ENCODE measurements at places on chromosomes 7 and 10.

GRCh38 chr7:16881844-16882243 lies at the start of gene AGR3:
TSS of gene AGR3 (minus strand) at chr7:16881983. CDS start at chr7:16878618, 3,365 bp downstream.
- no peak for DNase-seq

- peak; percentile 84 for DNase-seq
Observed at GRCh38 chr7:108525327-108525984, 479 bp downstream of the PNPLA8 start.

DNA sequence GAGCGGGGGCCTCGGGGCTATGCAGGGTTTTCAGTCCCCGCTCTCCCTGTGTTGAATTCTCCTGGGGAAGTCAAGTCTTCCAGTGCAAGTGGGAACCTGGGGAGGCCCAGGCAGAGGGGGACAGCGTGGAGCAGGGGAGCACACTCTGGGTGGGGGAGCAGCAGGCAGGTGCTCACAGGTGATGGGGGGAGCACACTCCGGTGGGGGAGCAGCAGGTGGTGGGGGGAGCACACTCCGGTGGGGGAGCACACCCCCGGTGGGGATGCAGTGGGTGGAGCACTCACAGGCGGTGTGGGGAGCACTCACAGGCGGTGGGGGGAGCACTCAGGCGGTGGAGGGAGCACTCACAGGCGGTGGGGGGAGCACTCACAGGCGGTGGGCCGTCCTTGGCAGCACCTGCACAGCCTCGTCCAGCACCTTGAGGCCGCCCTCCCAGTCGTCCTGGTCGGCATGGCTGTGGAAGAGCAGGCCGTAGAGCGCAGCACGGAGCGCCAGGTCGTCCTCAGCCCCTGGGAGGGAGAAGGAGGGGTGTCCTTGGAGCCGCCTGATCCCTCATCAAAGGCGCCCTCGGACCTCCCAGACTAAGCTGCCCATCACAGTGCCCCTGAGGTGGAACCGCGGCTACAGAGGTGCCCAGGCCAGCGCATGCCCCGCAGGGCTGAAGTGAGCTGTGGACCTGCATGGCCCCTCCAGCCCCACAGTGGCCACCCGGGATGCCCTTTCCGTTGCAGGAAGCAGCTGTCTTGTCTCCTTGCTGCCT lies 56.7 kb downstream of the CFAP46 start:
- DNase-seq: no peak

GRCh38 chr10:9301148-9301547 lies 1246.7 kb downstream of the GATA3 start:
- DNase-seq: no peak

DNA sequence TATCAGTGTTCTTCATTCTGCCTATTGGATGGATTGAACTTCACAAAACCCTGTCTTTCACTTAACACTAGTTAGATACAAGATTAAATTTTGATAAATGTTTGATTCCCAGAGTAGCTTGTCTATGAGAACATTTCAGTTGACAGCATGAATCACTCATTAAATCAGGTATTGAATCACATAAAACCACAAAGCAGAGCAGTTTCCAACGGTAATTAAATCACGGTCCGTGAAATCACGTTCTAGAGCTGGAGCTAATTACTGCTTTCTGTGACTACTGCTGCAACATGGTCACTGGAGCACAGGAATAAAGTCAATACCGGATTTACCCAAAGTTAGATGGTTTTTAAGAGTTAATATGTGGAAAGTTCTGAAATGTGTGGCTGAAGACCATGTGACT lies 257.8 kb upstream of the PCDH15 start:
- DNase-seq: no peak

- DNase-seq: no peak
Observed at GRCh38 chr10:71714031-71714410, 5.6 kb downstream of the C10orf105 start.

DNA sequence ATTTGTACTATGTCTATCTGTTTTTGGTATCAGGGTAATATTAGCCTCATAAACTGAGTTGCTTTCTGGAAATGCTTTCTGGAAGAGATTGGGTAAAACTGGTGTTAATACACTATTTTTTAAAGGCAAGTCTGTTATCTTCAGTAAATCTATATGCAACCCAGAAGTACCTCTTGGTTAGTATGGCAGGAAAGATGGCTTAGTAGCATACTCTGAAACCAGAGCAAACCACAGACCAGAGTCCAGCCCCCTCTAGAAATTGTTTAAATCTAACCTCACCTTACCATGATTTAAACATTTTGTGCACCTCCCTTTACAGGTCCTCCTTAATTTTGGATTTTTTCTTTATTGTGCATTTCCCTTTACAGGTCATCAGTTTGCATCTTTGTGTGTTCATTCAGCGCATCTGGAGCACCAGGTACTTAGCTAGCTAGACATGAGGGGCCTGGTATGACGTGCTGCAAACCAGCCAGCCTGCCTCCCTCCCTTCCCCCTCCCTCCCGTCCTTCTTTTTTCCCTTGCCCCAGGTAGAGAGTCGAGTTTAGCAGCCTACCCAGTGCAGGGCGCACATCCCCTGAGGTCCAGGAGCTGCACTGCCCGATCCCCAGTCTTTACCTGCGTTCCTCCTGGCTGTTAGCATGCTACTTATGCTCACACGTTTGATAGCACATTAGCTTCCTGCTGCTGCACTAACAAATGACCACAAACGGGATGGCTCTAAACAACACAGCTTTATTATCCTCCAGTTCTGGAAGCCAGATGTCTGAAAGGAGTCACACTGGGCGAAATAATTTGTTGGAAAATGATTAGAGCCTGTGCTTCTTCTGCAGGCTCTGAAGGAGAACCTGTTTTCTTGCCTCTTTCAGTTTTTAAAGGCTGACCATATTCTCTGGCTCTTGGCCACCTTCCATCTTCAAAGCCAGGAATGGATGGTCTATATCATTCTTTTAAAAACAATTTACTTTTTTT lies 299.9 kb upstream of the HABP2 start:
- DNase-seq: no peak

- DNase-seq: no peak
Observed at GRCh38 chr7:8131694-8132605, 130.0 kb downstream of the ICA1 start.

DNA sequence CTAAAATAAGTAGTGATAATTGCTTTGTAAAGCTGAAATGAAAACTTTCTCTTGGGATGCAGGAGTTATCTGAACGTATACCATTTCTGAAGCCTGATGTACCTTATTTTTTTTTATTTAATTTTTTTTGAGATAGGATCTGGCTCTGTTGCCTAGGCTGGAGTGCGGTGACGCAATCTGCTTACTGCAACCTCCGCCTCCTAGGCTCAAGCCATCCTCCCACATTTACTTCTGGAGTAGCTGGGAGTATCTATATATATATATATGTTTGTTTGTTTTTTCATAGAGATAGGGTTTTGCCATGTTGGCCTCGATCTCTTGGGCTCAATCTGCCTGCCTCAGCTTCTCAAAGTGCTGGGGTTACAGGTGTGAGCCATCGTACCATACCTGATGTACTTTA lies 2.4 kb downstream of the PMPCB start:
- DNase-seq: no peak

GRCh38 chr10:62738916-62739315 lies 65.6 kb upstream of the ADO start:
- no peak for DNase-seq

- no peak for DNase-seq
Observed at GRCh38 chr10:86410542-86411124, 44.0 kb upstream of the GRID1 start.

GRCh38 chr10:24897326-24897926 lies 55.0 kb downstream of the PRTFDC1 start:
- no peak for DNase-seq

DNA sequence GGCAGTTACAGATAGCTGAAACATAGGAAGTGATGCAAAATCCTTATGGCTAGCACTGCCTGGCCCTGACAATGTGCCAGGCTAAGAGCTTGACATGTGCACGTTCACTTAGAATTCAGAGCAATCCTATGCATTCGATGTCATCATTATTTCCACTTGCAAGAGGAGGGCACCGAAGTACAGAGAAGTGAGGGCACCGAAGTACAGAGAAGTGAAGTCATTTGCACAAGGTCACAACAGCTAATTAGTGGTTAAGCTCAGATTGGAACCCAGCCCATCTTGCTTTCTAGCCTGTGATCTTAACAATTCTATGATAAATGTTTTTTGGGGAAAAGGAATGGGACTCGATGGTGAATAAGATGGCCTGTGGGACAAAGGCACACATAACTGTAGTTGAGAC lies 73.4 kb downstream of the ARHGAP22 start:
- no peak for DNase-seq

GRCh38 chr10:1168763-1169162 lies 112.6 kb downstream of the WDR37 start:
- no peak for DNase-seq

GRCh38 chr7:117008118-117008885 lies 55.0 kb downstream of the ST7 start:
- no peak for DNase-seq

GRCh38 chr7:105857009-105857952 lies 19.1 kb downstream of the ATXN7L1 start:
- no peak for DNase-seq

- no peak for DNase-seq
Observed at GRCh38 chr7:140403878-140404564, at the start of gene RAB19. TSS of gene RAB19 (plus strand) at chr7:140404058. CDS start at chr7:140407647, 3,589 bp downstream.

DNA sequence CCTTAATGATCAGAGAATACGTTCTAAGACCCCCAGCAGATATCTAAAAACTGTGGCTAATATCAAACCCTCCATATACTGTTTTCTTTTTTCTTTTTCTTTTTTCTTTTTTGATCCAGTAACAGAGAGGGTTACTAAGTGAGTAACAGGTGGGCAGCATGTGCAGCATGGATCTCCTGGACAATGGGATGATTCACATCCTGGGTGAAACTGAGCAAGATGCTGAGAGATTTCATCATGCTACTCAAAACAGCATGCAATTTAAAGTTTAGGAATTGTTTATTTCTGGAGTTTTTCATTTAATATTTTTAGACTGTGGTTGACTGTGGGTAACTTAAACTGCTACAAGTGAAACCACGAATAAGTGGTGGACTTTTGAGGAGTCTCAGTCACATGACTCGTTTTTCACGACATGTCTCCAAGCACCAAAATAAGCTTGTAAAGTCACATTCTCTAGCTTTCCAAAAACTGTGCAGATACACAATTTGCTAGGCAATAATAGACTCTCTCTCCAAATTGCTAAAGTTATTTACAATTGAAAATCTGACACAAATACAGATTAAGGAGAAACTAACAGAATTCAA lies 716.2 kb downstream of the NXPH1 start:
- no peak for DNase-seq

DNA sequence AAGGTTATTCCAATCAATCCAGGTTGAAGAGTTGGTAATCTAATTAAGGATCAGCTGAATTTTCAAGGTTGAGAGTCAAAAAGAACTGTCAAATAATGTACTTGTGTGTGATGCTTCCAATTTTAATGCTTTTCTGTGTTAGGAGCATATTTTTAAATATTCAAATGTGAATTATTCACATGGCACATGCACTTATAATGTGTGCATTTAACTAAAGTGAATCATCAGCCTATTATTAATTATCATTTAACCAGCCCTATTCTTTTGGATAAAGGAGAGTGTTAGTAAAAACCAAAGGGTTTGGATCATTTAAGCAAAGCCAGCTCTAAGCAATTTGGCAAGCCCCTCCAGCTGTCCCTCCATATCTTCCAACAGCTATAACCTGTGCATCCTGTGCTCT lies 11.2 kb downstream of the LGI1 start:
- DNase-seq: no peak

- no peak for DNase-seq
Observed at GRCh38 chr7:55152516-55152915, 133.7 kb downstream of the EGFR start.

- DNase-seq: no peak
Observed at GRCh38 chr7:151175793-151176311, 8.4 kb upstream of the GBX1 start.

DNA sequence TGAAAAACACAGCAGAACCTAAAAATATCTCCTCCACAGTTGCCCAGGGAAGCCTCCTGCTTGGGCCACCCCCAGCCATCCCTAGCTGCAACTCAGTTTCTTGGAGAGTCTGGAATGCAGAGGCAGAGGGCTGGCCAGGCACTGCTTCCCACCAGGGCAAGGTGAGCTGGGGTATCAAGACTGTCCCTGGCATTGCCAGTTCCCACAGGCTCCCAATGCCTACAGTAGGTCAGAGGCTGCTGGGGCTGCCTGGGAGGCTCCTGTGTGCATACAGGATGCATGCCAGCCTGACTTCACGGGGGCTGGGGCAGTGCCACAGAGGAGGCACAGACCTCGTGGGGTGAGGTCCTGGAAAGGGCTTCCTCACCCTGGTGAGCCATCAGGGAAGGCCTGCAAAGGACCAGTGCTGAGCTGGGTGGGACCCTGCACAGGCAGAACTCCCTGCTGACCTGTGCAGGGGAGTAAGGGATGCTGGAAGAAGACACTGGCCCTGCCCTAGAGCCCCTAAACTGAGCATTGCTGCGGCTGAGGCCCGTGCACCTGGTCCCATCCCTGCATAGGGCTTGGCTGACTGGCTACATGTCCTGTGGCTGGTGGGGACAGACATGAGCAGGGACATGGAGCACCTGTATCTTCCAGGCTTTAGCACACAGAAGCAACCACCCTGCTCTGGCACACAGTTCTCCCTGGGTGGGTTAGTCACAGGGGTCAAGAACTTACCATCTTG lies 121.9 kb upstream of the RET start:
- DNase-seq: no peak

DNA sequence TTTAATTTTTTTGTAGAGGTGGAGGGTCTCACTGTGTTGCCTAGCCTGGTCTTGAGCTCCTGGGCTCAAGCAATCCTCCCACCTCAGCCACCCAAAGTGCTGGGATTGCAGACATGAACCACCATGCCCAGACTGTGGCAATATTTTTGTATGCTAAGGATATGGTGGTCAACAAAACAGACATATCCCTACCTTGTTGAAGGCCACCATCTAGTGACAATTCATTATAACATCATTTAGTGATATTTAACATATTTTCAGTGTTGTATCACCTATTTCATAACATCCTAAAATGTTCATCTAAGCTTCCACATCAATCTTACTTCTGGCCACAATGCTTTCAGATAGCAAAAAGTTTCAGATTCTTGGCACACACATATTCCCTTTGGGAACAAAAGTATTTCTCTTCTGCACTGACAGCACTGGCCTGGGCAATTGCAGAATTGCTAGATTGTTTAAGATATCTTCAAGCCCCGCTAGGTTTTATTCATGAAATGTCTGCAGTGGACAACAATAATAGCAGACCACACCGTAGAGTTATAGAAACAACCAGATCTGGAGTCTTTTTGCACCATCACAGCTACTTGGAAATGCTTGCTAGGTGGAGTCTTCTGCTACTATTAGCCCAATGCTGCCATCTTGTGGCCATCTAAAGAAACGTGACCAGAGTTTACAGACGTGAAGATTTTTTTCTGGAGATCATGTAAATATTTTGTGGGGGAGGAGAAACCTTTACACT lies 58.4 kb downstream of the DNAJC12 start:
- DNase-seq: peak; percentile 79

- no peak for DNase-seq
Observed at GRCh38 chr10:1475771-1476454, 261.4 kb downstream of the ADARB2 start.

DNA sequence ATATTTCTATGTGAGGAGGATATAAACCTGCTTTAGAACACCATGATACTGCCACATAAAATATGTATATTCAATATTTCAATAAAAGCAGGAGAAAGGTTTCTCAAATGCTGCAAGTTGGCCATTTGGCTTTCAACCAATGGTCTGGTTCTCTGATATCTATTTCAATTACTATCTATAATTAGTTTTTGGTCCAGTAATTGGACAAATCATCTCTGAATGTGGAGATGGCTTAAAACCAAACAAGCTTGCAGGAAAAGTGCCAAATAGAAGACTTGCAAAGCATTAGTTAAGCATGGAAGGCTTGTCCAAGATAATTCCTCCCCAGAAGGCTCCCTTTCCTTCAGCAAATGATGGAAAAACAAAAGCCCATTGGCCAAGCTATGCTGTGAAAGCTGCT lies 140.1 kb downstream of the CPEB3 start:
- DNase-seq: no peak

Measured in inflammatory macrophage treated with lipopolysaccharide for 4 hours (primary cell).